ENCODE measurements at places on chromosomes 1 and 21.
A peak's percentile ranks its signal among the peaks of the same experiment; 100 is the strongest.

DNA sequence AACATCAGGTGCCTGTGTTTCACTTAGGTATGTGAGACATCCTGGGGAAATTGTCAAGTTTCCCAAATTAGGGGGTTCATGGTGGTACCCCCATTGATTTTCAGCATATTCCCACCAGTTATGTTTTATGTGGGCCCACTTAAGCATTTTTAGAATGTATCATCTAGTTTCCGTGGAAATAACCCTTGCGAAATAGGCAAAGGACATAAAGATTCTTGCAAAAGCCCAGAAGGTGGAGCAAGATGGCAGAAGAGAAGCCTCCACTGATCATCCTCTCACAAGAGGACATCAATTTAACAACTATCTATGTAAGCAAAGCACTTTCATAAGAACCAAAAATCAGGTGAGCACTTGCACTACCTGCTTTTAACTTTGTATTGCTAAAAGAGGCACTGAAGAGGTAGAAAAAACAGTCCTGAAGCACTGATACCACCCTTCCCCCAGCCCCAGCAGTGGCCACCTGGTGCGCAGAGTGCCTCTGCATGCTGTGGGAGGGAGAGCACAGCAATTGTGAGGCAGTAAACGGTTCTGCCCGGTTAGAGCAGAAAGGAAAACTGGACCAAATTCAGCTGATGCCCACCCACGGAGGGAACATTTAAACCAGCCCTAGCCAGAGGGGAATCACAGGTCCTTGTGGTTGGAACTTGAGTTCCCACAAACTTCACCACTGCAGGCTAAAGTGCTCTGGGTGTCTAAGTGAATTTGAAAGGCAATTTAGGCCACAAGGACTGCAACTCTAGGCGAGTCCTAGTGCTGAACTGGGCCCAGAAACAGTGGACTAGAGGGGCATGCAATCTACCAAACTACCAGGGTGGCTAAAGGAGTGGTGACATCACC lies 23.2 kb downstream of the MCOLN2 start:
- no peak for DNase-seq

DNA sequence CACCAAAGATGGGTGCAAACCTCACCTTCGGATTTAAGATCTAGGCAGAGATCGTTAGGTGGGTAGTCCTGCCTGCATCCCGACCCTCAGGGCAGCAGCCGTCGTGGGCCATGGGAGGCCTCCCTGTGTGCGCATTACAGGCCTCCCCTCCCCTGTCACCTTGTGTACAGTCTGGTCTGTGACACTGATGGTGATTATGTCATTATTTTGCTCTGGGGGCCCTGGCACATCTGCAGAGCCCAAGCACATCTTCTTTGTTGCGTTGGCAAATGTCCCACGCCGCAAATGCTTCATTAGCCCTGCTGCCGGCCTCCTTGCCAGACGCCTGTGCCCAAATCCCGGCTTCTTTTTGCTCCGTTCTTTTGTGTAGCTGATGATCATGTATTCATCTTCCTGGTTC lies 31.7 kb downstream of the PROX1 start:
- DNase-seq, result no peak

DNA sequence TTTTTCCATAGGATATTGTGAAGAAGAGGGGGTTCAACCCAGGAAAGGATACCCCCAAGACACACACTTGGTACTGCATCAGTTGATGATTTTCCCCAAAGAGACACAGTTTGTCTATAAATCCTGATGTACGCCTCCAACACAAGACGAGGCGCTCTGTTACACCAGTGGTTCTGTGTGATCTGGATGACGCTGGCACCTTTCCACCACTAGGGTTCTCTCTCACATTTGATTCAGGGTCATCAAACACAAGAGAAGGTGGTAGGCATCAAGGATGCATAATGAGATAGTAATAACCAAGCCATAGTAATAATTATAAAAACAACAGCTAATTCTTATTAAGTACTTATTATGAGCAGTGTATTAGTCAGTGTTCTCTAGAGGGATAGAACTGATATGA lies 508.8 kb upstream of the ZP4 start:
- DNase-seq, result no peak

- peak; percentile 86 for DNase-seq
Measured at GRCh38 chr1:2049718-2050431, at the start of gene PRKCZ. Gene PRKCZ, plus strand, starts transcription at chr1:2050411. Its CDS starts 220 bp downstream, at chr1:2050631.

- DNase-seq, result no peak
Measured at GRCh38 chr1:33610864-33611455, 138.5 kb downstream of the ZSCAN20 start.

DNA sequence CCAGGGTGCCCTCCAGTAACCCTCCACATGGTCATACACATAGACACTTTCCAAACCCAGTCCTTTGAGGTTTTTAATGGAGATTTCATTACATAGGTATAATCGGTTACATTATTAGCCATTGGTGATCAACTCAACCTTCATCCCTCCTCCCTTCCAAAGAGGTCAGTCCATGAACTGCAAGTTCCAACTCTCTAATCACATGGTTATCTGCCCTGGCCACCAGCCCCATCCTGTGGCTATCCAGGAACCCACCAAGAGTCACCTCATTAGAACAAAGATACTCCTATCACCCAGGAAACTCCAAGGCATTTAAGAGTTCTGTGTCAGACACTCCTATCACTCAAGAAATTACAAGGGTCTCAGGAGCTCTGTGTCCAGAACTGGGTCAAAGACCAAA lies 12.2 kb downstream of the ATP1A4 start:
- no peak for DNase-seq

DNA sequence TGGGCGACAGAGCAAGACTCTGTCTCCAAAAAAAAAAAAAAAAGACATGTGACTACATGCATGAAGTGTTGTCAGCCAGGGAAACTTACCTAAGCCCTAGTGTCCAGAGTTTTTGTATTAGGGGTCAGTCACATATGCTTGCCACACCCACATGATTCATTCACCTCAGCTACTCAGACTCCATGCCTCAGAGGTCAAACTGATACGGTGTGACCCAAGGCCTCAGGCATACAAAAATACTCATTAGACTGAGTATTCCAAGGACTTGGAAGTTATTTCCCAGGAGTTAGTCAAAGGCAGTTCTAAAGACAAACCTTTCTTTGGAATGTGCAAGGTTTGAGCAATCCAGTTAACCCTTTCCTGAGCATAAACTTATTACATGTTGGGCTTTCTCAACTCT lies 6.3 kb upstream of the TRIM33 start:
- DNase-seq, result no peak

- no peak for DNase-seq
Measured at GRCh38 chr21:17146426-17146825, 366.4 kb upstream of the CXADR start.

DNA sequence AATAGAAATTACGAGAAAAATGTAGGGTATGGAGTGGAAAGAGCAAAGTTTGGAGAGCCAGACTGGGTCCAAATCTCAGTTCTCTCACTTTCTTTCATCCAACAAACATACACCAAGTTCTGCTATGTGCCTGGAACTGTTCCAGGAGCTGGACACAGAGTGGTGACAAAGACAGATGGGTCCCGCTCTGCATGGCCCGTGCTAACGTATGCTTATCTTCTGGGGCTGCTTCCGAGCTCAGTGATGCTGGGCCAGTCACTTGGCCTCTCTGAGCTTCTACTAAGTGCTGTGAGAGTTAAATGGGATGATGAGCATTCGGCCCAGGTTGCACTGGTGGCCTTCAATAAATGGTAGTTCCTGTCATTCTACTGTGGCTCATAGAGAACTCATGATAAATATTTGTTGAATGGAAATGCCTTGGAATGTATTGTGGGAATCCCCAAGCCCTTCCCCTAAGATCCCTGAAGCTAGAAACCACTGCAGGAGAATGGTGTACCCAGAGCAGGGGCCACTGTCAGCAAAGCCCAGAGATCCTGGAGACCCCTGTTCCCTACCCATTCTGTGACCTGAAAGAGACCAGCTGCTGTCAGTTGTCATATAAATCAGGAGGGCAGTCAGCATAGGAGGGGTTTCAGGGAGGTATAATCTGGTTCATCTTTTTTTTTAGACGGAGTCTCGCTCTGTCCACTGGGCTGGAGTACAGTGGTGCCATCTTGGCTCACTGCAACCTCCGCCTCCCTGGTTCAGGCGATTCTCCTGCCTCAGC lies 3.8 kb downstream of the LEMD1 start:
- DNase-seq, result no peak

GRCh38 chr1:20896826-20897225 lies 109.7 kb upstream of the HP1BP3 start:
- DNase-seq, result no peak

- DNase-seq, result no peak
Measured at GRCh38 chr1:218829097-218829496, 344.6 kb upstream of the LYPLAL1 start.

DNA sequence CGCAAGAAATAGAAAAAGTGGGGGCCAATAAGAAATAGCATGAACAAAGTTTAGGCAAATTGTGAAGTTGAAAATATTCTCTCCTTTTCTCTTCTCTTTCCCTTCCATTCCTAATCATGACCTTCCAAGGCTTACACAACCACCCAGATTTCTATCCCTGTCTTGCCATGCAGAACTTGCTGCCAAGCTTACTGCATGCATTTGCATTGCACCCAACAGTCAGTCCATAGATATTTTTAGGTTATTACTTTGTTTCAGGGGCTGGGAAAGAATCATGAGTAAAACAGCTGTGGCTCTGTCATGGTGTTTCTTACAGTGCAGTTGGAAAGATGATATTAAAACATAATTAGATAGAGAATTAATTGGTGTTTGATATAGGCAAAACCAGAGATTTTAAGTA lies 219.4 kb downstream of the PTGER3 start:
- DNase-seq, result no peak

DNA sequence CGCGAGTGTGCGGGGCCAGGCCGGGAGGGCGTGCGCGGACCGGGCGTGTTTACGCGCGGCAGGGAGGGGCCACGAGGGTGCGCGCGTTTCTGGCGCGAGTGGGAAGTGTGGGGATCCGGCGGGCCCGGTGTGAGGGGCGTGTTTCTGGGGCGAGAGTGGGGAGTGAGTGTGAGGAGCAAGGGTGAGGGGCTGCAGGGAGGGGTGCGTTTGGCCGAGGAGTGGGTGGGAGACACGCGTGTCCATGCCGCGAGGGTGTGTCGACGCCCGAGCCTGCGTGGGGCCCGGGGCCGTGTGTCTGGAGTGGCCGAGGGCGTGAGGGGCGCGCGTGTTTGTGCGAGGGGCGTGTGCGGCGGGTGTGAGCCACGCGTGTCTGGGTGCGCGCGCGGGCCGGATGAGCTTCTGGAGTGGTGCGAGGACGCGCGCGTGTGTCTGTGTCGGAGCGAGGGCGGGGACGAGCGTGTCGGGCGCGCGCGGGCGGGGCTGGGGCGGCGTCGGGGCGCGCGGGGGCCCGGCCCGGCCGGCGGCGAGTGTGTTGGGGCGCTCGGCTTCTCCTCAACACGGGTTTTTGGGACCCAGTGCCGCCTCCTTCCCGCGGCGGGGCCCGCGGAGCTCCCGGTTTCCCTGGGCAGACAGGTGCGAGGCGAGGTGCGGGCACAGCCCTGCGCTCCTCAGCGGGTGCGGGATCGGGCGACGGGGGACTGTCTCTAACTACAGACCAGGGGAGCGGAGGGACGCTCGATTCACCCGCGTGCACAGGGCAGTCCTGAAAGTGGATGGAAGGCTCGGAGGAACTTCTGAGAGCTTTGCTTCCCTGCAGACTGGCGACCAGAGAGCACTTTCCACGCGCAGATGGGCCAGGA lies 65.8 kb upstream of the VAMP3 start:
- peak; percentile 16 for DNase-seq

DNA sequence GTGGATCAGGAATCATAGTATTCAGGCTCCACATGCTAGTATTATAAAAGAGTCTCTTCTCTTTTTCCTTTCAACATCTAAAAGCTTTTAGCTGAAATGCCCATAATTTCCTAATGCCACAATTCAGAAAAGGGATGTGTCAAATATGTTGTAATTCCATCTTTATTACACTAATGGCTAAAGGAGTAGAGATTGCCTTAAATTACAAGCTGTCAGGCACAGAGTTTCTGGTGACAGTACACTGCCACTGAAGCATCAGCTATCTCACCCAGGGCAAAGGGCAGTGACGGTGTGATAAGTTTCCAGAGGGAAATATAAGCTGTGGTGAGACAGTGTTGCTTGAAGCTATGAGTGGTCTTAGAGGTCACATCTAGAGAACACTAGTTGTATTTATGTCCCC lies 581.1 kb downstream of the KCNT2 start:
- no peak for DNase-seq

DNA sequence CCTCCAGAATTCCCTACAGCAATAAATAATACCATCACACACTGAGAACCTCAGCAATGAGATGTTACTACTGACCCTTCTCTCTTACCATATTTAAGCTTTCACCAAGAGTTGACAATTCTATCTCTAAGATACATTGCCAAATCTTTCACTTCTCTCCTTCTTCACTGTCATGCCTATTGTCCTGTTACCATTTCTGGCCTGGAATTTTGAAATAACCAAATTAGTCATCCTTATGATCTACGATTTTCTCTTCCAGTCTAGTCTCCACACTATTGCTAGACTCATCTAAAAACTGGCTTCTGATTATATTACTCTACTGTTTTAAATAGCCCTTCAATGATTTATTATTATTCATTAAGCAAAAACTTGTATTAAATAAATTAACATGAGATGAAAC lies 656.1 kb upstream of the ADGRL4 start:
- DNase-seq, result no peak

GRCh38 chr1:164643018-164643417 lies 84.0 kb downstream of the PBX1 start:
- no peak for DNase-seq

GRCh38 chr1:96515925-96516324 lies 205.7 kb upstream of the PTBP2 start:
- no peak for DNase-seq

- DNase-seq, result no peak
Measured at GRCh38 chr1:84873366-84873765, 19.6 kb downstream of the LPAR3 start.

DNA sequence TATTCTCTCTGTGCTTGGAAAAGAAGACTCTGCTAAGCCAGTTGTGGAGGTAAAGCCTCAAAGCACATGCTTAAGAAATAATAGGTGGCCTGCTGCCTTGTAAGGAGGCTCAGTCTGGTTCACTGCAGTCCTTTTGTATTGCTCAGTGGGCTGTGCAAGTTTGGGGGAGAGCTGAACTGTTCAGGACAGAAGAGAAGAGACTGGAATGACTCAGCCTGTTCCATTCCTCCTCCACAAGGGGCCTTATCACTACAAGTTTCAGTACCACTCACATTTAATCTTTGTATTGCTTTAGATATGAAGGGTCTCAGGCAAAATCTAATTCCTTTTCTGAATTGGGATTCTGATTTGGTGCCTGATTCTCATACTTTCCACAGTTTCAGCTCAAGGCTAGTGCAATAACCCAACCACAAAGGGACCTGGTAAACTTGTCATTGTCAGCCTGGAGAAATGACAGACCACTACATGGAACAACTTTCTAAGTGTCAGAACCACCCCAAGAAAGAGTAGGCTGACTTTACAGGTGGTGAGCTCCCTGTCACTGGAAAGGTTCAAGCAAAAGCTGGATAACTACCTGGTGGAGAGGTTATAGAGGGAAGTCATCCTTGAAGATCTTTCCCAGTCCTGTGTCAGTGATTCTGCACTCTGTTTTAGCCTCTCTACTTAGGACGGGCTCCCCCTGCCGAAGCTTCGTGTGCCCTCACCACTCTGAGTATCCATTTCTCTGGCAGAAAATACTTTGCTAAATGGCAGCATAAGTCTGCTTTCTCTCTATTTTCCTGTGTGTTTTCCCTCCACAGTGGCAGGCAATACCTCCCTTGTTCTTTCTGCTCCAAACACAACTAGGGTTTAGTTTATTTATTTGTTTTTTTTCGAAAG lies 162.9 kb upstream of the GJB5 start:
- DNase-seq, result no peak

All from T follicular helper cell (primary cell).